Activated T-cell treated with anti-CD3 and anti-CD28 coated beads, Interleukin-2, amount 50 U/mL, for 24 hours (primary cell): ENCODE measurements at places on chromosomes 12 and 14.

GRCh38 chr14:103896578-103896977 is 31.7 kb upstream of the TDRD9 start:
- DNase-seq, result no peak

- DNase-seq, result no peak
Observed at GRCh38 chr14:49939884-49940510, 47.1 kb downstream of the ARF6 start.

DNA sequence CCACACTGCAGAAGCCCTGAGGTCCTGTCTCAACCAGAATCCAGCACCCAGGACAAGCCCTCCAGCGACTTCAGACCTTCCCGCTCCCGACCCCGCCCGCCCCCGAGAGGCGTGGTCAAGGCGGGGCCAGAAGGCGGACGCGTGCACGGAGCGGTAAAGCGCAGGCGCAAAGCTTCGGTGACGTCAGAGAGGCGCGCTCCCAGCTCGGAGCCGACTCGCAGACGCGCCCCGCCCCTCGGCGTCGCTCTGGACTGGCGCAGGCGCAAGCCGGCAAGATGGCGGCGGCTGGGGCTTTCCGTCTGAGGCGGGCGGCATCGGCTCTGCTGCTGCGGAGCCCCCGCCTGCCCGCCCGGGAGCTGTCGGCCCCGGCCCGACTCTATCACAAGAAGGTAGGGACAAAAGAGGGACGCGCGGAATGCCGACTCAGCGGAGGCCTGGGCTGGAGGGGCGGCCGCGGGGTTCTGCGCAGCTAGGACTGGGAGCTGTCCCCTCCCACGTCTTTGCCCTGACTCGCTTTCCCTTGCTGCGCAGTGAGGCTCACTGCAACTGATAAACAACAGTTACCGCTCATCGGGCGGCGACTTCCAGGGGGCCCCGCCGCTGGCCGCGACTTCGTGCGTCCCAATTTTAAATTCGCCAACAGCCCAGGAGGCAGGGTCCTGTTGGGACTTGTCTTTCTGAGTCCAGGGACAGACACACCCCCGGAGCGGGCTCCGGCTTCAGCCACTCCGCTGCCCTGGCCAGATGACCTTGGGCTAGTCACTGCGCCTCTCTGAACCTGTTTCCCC is at the start of gene ISCU:
ISCU (plus strand) TSS at position 249 of the 788 bp plus-strand sequence; CDS start at position 276, 27 bp downstream.
- DNase-seq, result peak; percentile 100

GRCh38 chr12:3263939-3264922 is 187.1 kb downstream of the TSPAN9 start:
- no peak for DNase-seq

- DNase-seq, result no peak
Observed at GRCh38 chr12:104411826-104412641, 44.7 kb upstream of the CHST11 start.

- no peak for DNase-seq
Observed at GRCh38 chr14:55756557-55756956, 176.6 kb downstream of the KTN1 start.

- DNase-seq, result no peak
Observed at GRCh38 chr14:66884149-66884548, 305.1 kb upstream of the GARIN2 start.

DNA sequence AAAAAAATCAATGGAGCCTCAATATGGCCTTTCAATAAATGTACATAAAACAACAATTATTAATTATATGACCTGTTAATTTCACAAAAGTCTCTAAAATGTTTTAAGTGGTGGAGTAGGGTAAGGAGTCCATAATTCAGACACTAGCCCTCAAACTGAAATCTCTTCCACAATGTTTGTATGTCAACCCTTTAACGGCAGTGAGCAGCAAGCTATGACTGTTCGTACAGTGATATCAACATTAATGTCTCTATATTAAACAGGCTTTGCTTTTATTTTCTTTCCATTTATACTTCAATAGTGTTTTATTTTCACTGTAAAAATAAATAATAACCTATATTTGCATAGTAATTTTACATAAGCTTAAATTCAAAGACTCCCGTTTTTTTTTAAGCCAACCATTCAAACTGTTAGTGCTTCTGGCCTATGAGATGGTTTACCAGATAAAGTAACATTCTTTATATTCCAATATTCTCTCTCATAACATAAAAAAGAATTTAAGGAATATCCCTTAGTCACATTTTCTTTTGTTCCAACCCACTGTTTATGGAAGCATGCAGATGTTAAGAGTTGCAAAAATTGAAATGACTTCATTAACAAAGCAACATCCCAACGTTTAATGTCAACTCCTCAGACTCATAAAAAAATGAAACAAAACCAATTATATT is 2.3 kb downstream of the CDK17 start:
- no peak for DNase-seq

GRCh38 chr14:100438271-100438670 is 115.1 kb downstream of the SLC25A47 start:
- no peak for DNase-seq

DNA sequence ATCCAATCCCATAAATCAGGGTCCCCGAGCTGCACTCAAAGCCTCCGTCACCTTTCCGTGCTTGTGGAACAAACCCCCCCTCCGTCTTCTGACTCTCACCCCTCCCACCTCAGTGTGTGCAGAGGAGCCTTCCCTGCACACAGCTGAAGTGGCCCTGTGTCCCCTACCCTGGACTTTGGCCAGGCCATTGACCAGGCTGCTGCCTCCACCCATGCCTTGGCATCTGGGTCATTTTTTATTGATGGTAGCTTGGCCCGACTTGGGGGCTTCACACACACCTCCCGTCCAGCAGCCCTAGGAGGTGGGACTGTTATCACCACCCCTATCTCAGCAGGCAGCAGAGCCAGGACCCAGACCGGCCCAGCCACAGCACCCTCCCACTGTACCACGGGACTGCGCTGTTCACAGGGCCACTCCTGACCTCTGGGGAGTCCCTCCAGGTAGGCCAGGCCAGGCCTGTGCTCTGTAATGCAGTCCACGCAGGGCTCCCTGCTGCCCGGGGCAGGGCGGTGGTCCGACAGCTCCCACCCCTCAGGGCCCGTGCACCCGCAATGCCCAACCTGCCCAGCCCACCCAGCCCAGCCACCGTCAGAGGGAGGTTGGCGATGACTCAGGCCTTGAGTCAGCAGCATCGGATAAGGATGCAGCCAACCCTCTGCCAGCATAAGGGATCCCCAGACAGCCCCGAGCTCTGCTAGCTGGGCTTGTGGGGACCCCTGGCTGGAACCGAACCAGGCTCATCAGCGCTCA is 9.2 kb upstream of the INF2 start:
- DNase-seq, result no peak

- no peak for DNase-seq
Observed at GRCh38 chr12:127509066-127509778, 757.7 kb upstream of the TMEM132C start.

GRCh38 chr14:77322250-77322902 is 1.5 kb downstream of the GSTZ1 start:
- no peak for DNase-seq

DNA sequence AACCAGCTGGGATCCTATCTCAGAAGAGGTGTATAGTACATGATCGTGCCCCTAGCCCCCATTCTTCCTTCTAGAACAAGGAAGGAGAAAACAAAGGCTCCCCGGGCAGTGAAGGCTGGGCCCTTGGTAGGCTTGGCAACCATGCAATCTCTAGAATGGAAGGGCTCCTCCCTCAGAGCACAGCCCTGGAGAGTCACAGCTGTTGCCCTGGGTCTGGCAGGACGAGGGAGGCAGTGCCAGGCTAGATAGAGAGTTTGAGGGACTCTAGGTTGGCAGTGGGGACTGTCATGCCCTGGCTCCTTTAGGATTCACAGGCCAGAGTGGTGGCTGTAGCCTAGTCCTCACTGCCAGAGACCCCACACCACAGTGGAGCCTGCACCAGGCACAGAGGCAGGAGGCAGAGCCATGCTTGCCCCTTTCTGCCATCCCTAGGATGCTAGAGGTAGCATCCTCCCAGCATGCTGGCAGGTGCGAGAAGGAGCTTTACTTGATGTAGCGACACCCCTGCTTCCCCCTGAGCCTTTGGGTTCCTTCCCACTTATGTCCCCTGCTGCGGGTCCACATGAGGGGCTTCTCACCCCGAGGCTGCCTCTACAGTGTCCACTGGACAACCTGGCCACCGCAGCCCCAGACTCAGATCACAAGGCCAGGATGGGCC is 33.4 kb upstream of the CIPC start:
- no peak for DNase-seq

DNA sequence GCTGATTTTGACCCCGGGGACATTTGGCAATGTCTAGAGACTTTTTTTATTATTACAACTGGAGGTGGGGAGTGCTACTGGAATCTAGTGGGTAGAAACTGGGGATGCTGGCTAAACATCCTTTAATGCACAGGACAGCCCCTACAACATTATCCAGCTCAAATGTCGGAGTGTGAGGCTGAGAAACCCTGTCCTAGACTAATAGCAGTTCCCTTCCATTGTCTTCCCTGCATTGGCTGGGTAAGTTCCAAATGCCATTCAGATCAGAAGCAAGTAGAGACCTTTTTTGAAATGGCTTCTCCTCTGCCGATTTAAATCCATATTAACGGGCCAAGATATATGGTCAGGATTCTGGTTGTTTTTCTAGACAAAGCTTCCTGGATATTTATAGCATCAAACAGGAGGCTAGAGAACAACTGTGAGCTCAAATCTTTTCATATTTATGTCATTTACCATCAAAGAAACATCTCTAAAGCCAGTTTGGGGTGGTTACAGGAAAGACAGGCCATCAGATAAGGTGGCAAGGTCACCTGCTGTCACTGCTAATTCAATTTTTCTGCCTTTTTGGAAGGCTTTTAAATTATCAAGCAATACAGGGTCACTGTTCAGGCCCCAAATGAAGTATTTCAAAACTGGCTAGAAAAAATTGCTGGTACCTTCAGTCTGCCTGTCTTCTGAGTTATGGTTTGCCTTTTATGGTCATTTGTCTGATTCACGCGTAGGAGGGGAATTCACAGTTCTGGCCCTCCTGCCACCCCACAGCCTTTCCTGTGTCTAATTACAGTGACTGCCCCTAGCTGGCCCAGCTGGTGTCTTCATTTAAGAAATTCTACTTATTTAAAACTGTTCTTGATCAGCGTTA is 20.1 kb upstream of the AKAP5 start:
- no peak for DNase-seq

- no peak for DNase-seq
Observed at GRCh38 chr14:88929656-88930436, 105.4 kb downstream of the TTC8 start.

- DNase-seq, result no peak
Observed at GRCh38 chr14:96267336-96267735, 11.3 kb downstream of the BDKRB1 start.

DNA sequence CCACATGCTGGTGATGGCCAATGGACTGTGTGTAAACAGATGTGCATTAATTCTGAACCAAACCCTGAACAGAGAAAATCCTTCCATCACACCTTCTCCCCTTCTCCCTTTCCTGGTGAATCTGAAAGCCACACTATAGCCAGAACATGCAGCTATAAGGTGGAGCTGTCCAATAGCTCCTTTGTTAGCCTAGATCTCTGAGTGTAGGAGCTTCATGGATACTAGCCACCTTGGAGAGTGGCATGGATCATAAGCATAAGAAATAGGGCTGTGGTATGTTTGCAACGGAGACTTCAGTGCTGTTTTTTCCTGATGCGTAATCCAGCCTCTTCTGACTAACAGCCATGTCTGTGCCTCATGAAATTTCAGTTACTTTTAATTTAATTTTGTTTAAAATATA is 364.5 kb downstream of the BTG1 start:
- no peak for DNase-seq

DNA sequence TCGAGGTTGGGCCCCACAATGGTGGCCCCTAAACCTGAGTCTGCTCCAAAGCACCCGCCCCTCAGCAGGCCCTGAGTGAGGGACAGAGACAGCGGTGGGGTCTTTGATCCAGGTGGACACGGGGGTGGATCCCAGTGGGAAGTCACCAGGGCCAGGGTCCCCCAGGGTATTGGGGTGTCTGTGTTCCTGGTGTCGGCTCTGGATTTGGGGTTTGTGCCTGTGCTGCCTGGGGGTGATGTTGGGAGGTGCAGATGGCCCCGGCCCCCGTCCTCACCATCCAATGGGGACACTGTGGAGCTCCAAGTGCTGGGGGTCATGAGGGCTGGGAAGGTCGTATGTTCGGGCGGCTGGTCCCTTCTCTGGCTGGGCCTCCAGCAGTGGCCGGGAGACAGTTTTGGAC is 354.2 kb downstream of the TMEM121 start:
- peak; percentile 29 for DNase-seq

- no peak for DNase-seq
Observed at GRCh38 chr14:25518364-25518763, 468.4 kb upstream of the STXBP6 start.

DNA sequence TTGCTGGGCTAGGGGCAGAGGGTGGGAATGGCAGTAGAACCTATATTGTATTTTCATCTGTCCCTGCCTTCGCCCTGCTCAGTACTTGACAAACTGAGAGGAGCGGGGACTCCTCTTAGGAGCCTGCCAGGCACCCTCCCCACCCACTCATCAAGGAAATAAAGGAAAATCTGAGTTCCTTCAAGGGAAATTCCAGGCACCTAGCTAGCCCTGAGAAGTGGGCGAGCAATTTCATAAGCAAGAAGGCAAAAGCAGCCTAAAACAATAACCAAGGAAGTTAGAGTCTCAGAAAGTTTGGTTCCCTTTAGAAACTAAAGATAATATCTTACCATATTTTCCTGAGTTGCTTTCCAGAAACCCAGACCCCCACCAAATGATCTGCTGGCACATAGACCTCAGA is 10.6 kb upstream of the PLEKHD1 start:
- no peak for DNase-seq

DNA sequence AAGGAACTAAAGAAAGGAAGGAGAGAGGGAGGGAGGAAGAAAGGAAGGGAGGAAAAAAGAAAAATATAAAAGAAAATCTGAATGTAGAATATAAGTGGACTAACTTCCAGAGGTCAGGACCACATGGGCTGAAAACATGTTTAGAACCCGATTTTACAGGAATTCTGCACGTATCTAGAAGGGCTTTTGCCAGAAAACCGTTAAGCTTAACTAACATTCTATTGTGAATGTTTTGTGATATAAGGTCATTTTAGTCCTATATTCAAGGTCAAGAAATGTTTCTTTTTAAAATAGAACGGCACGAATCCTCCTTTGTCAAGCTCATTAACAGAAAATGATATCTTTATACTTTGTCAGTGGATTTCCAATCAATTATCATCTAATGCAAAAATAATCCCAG is 13.1 kb downstream of the PTCSC3 start:
- no peak for DNase-seq

GRCh38 chr14:102902086-102902485 is 20.4 kb upstream of the AMN start:
- DNase-seq, result no peak
